ENCODE measurements at places on chromosomes 11 and 22.

GRCh38 chr11:32387411-32387810 is 47.9 kb downstream of the WT1 start:
- DNase-seq, result no peak

DNA sequence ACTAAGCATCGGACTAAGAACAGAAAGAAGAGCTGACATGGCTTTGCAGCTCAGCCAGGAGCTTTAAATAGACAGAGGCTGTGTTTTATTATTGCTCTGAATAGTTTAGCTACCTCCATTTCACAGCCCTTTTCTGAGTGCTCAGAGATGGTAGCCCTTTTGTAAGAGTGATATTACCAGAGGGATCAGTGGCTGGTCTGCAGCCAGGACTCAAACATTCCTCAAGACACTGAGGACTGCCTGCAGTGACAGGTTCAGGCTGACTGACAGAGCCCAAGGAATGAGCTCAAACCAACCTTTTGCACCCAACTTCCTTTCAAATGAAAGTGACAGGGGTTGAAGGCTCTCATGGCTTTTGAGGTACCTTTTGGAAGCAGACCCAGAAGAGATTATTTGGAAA is 189.0 kb downstream of the DDX10 start:
- peak; percentile 18 for DNase-seq

GRCh38 chr11:20003351-20003750 is 156.9 kb downstream of the DBX1 start:
- DNase-seq, result no peak

GRCh38 chr11:78224906-78225420 is 36.2 kb downstream of the USP35 start:
- no peak for DNase-seq

- no peak for DNase-seq
Observed at GRCh38 chr22:44051358-44051757, 27.3 kb downstream of the PARVB start.

- no peak for DNase-seq
Observed at GRCh38 chr11:42521994-42522393, 789.8 kb upstream of the API5 start.

- DNase-seq, result no peak
Observed at GRCh38 chr22:49296561-49296960, 531.1 kb downstream of the BRD1 start.

- DNase-seq, result peak; percentile 16
Observed at GRCh38 chr22:36741204-36741793, 34.6 kb downstream of the IFT27 start.

- no peak for DNase-seq
Observed at GRCh38 chr11:18324381-18324780, 2.0 kb downstream of the GTF2H1 start.

- DNase-seq, result no peak
Observed at GRCh38 chr11:60482361-60482760, 10.2 kb upstream of the MS4A12 start.
